ENCODE measurements at places on chromosomes 6 and 20.

DNA sequence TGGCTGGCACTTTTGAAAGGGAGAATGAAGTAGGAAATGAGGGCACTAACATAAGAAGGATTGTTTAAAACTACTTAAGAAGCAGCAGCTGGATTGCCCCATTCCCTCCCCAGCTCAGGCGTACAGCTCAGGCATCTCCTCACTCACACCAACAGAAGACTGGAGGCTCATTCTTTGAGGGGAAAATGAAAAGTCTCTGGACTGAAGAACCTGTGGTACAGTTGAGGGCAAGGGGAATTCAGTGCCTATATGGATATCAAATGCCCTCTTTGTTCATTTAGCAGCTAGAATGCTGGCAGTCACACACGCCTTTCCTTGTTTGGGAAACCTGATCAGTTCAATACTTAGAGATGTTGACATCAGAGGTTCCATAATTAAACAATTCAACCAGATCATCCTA is 502.1 kb upstream of the SOX4 start:
- no peak for DNase-seq

GRCh38 chr6:169935861-169936260 is 184.4 kb downstream of the ERMARD start:
- no peak for DNase-seq

DNA sequence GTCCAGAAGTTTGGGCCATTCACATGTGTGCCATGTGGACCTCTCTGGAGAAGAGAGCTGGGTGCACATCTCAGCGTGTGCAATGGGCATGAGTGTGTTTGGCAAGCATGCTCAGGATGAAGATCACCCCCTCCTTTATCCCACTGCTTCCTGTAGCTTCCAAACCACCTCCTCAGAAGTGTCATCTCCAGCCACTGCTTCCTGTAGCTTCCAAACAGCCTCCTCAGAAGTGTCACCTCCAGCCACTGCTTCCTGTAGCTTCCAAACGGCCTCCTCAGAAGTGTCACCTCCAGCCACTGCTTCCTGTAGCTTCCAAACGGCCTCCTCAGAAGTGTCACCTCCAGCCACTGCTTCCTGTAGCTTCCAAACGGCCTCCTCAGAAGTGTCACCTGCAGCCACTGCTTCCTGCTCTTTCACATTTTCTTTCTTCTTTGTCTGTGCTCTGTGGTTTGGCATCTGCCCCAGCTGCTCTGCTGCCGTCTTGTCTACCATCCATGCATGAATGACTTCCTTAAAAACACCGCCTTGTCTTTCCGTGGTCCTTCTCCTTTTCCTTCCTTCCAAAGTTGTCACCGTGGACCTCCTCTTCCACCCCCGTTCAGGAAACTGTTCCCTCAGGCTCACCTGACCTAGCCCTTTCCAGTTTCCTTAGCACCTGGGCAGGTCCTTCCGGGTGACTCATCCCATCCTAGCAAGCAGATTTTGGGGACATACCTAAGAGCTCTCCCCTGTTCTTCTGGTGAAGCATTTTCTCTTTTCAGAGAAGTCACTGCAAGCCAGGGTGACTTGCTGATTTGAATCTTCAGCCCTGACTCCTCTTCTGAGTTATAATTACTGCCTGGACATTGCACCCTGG is 43.5 kb upstream of the TIAM2 start:
- DNase-seq = no peak

DNA sequence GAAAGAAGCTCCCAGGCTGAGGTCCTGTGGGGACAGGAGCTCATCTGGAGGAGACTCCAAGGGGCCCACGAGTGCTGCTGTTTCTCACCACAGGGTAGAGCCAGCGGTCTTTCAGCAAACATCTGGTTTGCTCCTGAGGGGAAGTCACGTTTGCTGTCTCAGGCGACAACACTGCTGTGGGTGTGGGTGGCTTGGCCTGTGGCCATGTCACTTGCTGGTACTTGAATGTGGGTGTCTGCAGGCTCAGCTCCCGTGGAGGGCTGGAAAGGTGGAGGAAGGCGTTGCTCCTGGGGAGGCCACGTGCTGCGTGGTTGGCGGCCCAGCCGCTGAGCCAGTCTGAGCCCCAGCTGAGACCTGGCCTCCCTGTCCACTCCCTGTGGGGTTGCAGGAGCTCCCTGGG is 52.8 kb upstream of the MPC1 start:
- no peak for DNase-seq

DNA sequence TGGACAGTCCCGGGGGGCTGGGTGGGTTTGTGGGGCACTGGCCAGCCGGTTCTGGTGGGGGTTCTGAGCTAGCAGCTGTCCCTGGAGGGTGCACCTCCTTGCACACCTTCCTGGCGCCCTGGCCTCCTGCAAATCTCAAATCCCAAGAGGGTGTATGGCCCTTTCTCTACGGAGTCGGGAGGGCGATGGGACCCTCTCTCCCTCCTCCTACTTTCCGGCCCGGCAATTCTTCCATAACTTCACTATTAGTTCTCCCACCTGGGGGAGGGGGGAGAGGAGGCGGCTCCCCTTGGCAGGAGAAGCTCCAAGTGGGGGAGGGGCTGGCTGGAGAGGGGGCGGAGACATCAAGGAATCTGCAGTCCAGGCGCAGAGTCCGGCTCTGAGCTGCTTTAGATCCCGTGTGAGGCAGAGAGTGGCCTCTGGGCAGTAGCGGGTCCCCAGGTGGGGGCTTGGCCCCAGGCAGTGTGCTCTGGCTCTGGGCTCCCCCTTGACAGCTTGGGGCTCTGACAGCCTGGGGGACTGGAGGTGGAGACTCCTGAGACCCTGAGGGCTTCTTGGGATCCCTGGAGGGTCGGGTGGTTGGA is 1.4 kb upstream of the LAMA5 start:
- DNase-seq = peak; percentile 96

- DNase-seq = peak; percentile 29
These were observed 353.5 kb upstream of the IRAK1BP1 start for GRCh38 chr6:78513856-78514255.

- no peak for DNase-seq
These were observed 59.2 kb downstream of the POPDC3 start for GRCh38 chr6:105120570-105120969.

GRCh38 chr6:89828988-89829471 is 650 bp upstream of the CASP8AP2 start:
- peak; percentile 15 for DNase-seq

DNA sequence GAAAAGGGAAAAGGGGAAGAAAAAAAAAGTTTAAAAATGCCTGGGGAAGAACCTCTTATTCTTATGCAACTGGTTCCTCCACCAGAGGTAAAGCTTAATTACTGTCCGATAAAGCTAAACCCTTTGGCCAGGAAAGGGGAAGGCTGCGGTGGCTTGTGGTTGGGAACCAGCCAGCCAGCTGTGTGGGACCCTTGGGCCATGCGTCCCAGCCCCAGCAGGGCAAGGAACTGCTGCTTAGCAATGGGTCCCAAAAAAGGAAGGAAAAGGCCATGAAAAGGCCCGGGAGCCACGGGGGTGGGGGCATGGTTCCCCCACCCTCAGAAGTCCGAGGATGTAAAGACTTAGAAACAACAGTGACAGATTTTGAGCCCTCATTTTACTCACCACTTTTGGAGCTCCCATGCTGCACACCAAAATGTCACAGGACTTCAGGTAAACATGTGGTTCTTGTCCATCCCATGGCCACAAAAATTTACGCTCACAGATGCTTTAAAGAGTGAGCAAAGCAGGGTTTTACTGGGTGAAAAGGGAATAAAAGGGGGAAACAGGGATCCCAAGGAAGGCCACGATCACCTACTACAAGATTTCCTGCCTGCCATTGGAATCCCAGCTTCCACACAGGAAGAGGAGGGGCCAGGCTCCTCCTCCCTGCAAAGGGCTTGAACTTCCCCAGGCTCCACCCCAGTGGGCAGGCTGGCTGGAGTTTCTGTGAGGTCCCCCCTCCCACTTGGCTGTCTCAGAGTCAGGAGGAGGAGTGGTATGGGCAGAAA is 1234.7 kb upstream of the GJE1 start:
- no peak for DNase-seq

DNA sequence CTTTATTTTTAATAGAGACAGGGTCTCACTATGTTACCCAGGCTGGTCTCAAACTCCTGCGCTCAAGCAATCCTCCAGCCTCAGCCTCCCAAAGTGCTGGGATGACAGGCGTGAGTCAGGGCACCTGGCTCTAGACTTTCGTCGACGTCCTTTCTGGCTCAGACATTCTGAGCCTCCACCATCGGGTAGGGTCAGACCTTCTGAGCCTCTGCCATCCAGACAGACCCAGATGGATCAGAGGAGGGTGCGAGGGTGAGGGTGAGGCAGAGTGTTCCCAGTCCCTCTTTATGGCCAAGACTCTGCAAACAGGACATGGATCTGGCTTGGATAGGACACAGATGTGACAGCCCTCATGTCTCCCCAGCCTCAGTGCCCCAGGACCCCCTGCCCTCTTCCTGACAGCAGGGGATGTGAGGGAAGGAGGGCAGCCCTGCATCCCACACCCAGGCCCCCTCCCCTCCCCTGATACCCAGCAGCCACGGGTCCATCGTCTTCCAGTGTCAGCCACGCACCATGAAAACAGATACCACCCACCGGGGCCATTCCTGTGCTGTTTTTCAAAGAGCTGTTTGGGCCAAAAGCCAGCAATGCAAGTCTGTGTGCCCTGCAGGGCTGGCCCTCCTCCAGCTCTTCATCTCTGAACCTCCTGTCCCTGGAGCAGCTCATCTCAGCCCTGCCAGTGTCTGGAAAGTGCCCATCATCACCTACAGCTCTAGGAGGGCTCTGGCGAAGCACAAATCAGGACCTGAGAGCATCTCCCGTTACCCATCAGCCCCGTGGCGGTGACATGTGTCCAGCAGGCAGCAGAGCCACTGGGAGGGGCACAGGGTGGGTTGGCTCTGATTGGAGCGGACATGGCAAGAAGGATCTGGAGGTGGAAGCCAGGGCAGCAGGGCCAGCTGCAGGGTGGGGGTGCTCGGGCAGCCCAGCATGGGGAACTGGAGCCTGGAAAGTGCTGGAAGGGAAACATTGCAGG is 208.4 kb downstream of the PREX1 start:
- no peak for DNase-seq

DNA sequence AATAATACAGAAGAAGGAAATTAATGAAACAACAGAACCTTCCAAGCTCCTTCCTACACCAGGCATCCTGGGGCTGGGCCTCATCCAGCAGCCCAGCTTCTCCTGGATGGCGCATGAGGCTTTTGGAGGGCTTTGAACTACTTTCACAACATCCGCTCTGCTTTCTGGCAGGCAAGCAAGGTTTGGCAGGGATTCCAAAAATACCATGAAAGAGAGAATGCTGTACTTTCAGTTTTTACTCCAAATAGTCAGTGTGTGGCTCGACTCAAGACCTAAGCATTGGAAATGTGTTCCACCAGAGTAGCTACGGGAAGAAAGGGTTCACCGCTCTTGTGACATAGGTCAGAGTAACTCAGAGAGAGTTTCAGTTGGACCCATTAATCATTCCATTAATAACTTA is 125.4 kb downstream of the OPRM1 start:
- no peak for DNase-seq

DNA sequence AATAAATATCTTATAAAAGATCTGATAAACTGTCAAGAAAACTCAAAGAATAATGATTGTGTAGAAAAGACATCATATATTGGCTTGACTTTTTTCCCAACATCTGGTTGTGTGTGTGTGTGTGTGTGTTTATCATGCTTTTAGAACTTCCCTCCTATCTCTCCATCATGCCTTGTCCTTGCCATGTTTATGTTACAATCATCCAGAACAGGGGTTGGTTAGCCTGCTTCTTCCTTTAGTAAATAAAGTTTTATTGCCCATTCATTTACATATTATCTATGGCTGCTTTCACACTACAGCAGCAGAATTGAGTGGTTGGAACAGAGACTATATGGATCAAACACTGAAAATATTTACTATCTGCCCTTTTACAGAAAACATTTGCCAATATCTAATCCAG is 52.8 kb upstream of the RIPOR2 start:
- DNase-seq = no peak

DNA sequence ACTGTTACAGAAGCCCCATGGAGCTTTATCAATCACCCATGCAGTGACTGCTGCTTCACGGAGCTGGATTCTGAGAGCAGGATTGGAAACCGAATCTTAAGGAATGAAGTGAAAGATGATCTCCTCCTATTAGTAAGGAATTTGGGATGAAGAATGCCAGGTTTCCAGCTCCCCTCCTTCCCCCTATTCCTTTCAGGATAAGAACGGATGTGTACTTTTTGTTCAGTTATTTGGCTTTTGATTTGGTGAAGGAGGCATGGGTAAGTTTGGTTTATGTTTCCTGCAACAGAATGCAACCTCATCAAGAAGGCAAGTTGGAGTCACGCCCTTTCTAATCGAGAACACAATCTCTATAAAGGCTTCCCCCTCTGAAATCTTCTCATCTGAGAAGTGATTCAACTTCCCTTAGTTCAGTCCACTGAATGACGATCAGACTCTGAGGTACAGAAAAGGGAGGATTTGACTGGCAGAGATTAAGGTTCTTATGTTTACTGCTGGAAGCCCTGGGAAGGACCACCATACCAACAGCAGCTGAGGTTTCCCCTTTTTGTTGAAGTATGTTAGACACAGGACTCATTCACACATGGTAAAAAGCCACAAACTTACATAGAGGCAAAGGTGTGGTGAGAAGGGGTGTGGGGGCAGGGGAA is 5.5 kb downstream of the ELMO2 start:
- DNase-seq = peak; percentile 20

DNA sequence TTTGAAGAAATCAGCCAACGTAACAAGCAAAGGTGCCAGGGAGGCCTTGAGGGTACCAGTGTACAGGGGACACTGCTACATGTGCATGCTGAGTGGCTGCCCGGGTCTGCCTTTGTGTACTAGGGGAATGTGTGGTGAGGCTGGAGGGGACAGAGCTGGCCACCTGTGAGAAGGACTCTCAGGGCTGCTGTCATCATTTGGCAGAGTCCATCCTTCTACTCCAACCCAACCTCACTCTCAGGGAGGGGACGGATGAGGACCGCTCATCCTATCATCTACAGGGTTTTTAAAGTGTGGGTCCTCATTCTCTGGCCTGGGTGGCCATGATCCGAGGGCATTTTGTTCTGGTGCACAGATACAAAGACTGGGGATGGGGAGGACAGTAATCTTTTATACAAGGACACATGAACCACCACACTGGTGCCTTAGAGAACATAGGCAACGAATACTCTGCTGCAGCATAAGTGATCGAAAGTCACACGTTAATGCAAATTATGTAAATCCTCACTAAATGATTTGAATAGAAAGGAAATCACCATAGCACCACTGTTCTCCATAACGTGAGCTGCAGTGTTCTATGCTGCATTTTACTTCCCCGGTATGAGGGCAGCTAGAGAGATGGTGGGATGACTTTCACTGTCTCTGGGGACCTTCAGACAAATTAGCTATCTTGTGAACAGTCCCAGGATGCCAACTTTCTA is 181.4 kb downstream of the GMPR start:
- no peak for DNase-seq

DNA sequence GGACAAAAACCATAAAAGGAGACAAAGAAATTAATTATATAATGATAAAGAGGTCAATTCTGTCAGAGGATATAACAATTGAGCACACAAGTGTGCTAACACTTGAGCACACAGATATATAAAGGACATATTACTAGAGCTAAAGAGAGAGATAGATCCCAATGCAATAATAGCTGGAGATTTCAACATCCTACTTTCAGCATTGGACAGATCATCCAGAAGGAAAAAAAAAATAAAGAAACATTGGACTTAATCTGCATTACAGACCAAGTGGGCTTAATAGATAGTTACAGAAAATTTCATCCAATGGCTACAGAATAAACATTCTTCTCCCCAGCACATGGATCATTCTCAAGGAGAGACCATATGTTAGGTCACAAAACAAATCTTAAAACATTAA is 9.9 kb downstream of the VNN1 start:
- no peak for DNase-seq
